ENCODE measurements at places on chromosomes 5 and 9. TPM values are rescaled to one million over a fixed set of nuclear protein-coding genes. Genes with fewer than 3 reads are reported as not detected.

The ANKRD31 gene
- total RNA-seq, result 0.61 TPM

The GHR gene
- 1.8 TPM for total RNA-seq

The CATSPER3 gene
- total RNA-seq, result 0.19 TPM

The CCL28 gene
- total RNA-seq, result 2.0 TPM

The LIX1 gene
- 0.09 TPM for total RNA-seq

The RGS7BP gene
- 0.14 TPM for total RNA-seq

The BAAT gene
- total RNA-seq, result 0.09 TPM

The RNF208 gene
- 0.09 TPM for total RNA-seq

The FCHO2 gene
- 7.7 TPM for total RNA-seq

The CD72 gene
- 6.8 TPM for total RNA-seq

The WNT8A gene
- total RNA-seq, result 0.05 TPM

- no peak for DNase-seq
These were observed 159.1 kb downstream of the LRRC70 start for GRCh38 chr5:62737766-62738165.

- no peak for DNase-seq
These were observed 345 bp upstream of the PRRC1 start for GRCh38 chr5:127517110-127517479.

GRCh38 chr5:80592761-80593160 is 22.7 kb upstream of the ANKRD34B start:
- DNase-seq, result no peak

DNA sequence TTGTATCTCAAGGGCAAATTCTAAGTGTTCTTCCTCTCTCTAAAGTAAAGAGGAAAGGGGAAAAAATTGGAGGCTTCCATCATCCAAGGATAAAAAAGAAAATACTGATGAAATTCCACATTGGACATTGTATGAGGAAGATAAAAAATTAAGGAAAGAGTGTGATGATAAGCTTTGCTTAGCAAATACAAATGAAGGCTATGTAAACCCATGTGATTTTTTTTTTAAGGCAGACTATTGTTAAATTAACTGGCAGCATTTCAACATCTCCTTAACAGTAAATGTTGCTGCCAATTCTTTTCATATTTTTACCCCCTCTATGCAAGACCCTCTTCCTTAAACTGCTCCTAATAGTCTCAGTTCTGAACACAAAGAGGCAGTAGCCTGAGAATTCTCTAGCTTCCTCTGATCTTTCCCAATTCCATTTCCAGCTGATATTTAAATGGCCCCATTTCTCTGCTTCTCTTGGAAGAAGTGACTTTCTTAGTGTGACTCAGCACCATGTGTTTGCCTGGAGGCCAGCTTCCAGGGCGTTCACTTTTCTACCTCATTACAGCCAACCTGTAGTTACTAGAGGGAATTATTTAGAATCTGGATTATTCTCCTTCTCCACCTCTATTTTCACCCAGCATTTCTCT is 159.7 kb downstream of the TLE1 start:
- no peak for DNase-seq

DNA sequence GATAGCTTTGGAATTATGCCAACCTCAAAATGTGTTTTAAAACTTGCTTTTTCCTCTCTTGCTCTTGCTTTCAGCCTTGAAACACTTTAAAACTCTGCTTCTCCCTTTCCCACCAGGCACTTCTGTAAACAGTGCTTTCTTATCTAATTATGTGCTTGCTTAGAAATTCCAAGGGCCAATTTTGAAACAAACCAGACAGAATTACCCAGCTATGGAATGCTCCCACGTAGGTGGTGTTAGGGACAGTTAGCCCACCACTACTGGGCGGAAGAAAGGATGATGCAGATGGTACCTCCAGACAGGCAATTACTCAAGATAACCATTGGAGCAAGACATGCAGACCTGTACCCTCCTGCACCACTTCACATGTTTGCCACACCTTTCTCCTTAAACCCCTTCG is 523.0 kb upstream of the PTPRD start:
- DNase-seq, result no peak

GRCh38 chr5:154714266-154714986 is 40.8 kb upstream of the LARP1 start:
- no peak for DNase-seq

DNA sequence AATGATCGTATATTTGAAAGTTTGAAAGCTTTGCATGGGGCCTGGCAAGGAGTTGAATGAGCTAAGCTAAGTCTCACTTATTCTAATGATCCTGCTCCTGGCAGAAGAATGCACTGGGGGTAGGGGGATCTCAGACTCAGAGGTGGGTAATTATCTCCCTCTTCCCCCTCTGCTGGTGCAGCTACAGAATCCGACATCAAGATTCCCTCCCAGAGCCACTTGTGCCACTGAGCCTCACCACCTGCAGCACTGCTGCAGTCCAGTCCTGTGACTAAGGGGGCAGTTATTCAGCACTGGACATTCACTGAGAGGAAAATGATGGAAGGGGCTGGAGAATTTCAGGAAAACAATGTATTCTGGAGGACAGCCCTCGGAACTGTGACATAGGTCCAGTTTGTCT is 205.8 kb downstream of the DEPDC1B start:
- DNase-seq, result no peak

DNA sequence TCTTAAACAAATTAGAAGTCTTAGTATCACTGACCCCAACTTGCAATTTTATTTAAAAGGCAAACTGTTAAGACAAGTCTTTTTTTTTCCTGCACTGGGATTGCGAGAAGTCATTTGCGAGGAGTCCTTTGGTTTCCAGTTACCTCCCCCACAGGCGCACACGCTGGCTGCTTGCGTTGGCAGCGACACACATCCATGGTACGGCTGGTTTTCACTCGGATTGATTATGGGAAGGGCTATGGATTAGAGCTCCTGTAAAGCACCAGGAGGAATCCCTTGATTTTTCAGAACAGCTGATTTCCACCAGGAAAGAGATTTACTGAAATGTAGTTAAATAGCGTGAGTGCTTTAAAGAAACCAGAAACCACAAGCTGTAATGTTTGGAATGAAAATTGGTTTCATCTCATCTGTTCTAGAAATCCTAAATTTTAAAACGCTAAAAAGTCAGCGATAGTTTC is 737 bp downstream of the SLC1A3 start:
- DNase-seq, result no peak

DNA sequence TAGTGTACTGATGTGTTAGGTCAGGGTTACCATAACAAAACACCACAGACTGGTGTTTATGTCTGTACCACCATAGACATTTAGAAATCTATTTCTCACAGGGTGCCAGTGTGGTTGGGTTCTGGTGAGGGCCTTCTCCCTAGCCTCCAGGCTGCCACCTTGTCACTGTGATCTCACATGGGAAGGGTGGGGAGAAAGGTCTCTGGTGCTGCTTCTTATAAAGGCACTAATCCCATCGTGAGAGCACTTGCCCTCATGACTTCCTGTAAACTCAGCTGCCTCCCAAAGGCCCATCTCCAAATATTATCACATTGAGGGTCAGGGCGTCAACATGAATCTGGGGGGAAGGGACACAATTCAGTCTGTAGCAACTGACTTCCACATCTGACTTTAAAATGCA is 49.8 kb downstream of the PIK3R1 start:
- DNase-seq, result no peak

GRCh38 chr5:37721447-37721871 is 118.4 kb downstream of the GDNF start:
- no peak for DNase-seq

DNA sequence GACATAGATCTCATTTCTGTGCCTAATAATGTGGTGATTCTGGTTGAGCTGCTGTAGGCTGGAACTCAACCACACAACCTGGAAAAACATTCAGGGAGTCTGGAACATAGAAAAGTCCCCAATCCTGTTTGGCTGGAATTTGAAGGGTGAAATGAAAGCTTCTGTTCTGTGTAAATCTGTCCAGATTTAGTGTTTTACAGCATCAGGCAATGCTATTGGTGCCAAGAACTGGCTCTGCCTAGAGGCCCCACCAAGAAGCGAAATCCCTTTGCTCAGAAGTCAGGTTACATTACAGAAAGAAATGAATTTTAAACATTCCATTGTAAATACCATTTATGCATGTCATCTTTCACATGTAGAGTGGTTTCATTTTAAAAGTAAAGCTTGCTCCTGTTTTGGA is 56.3 kb downstream of the TMEM174 start:
- DNase-seq, result no peak

- no peak for DNase-seq
These were observed 8.6 kb downstream of the MLANA start for GRCh38 chr9:5899292-5899691.

GRCh38 chr5:112109331-112110007 is 309.6 kb downstream of the EPB41L4A start:
- DNase-seq, result no peak

- no peak for DNase-seq
These were observed 67.5 kb upstream of the S1PR3 start for GRCh38 chr9:88923653-88924288.

DNA sequence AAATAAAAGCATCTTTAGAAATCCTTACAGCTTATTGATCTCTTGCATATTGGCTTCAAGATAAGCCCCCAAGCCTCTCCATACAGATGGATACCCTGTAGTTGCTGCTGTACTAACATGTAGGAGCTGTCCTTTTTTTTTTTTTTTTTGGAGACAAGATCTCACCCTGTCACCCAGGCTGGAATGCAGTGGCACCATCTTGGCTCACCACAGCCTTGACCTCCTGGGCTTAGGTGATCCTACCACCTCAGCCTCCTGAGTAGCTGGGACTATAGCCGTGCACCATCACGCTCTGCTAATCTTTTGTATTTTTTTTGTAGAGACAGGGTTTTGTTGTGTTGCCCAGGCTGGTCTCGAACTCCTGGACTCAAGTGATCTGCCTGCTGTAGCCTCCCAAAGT is 35.4 kb downstream of the SNX30 start:
- no peak for DNase-seq

Measured in thymus (tissue), 14 donors.